ENCODE measurements at places on chromosomes 6 and 20.
A peak's percentile ranks its signal among the peaks of the same experiment; 100 is the strongest.

- no peak for DNase-seq
Observed at GRCh38 chr20:5967469-5967868, 17.0 kb downstream of the MCM8 start.

DNA sequence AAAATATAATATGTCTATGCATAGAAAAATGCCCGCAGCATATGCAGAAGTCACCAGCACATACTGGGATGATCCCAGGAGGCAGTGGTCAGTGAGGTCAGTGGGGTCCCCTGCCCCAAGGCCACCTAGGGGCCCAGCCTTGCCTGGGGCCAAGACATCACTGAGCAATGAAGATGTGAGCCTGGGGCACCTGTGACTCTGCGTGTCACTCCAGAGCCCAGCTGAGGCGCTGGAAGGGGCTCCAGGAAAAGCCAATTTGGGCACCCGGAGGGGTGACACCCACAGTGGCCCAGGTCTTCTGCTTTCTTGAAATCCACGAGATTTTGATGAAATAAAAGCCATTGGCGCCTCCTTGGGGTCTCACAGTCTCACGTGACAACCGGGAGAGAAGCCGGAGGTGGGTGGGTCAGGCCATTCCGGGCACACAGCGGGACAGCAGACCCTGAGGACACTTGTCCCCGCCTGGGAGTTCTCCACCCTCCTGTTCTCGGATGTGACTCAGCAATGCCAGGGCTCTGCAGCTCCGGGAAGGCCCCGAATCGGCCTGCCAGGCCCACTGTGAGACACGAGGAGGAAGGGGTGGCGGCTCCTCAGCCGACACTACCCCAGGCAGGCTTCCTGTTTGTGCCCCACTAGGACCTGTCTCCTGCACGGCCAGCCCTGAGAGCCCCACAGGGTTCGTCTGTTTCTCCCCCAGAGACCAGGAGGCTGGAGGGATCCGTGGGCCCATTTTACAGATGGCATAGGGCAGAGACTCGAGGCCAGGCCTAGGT, 24.4 kb upstream of the SLCO4A1 start:
- DNase-seq = peak; percentile 71

DNA sequence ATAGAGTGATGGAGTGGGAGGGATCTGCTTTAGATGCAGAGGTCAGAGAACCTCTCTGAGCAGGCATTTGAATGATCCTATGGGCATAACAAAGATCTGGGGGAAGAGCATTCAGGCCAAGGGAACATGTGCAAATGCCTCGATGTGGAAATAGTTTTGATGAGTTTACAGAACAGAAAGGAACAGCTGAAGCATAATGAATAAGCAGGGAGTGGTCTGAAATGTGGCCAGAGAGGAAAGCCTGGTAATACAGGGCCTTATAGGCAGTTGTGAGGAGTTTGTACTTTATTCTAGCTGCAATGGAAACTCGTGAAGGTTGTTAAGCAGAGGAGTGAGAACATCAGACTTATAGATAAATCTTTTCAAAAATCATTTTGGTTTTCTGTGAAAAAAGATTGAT, 33.0 kb upstream of the ME1 start:
- DNase-seq = no peak

DNA sequence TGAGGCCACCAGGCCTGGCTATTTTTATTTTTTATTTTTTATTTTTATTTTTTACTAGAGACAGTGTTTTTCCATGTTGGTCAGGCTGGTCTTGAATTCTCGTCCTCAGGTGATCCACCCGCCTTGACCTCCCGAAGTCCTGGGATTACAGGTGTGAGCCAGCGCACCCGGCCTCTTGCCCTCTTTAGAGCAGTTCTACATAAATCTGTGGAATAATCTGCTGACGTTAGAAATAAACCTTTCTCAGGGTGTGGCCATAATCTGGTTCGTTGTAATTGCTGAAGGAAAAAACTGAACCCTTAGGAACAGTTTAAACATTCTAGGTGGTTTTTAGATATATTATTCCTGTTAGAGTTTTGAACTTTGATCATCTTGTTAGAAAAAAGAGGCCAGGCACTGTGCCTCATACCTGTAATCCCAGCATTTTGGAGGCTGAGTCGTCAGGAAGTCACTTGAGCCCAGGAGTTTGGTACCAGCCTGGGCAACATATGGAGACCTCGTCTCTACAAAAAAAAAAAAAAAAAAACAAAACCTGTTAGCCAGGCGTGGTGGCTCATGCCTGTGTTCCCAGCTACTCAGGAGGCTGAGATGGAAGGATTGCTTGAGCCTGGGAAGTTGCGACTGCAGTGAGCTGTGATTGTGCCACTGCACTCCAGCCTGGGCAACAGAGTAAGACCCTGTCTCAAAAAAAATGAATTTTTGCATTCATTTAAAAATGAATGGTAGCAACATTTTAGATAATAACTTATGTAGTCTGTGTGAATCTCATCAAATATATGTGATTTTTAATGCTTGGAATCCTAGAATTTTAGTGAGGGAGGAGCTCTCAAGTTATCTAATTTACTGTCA, 24.2 kb downstream of the ASXL1 start:
- DNase-seq = no peak

- no peak for DNase-seq
Observed at GRCh38 chr6:71706523-71706922, 179.8 kb upstream of the RIMS1 start.

DNA sequence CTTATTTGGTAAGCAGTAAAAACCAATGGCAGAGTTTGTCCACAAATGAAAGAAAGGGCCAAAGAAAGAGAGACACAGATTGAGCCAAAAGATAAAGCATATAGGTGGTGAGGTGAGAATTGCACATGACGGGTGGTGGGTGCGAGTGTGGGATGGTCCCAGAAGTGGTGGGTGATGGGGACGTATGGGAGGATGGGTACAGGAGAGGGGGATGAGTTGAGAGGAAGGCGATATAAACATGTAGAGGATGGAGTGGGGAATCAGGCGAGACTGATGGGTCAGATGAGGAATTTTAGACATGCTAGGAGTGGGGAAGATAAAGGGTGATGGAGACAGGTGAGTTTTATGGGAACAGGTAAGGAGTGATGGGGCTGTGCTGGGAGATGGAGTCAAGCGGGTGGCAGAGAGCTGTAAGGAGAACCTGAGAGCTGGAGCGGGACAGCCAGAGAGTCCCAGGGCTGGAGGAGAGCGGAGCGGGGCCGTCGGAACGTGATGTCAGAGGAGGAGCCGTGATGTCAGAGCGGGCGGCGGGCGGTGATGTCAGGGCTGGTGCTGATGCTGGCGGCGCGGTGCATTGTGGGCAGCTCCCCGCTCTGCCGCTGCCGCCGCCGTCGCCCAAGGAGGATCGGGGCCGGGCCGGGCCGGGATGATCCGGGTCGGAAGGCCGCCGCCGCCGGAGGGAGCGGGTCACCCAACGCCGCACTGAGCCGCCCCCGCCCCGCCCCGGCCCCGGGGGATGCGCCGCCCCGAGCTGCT, at the start of gene TTBK1:
TSS of gene TTBK1 (plus strand) at position 574 of the 756 bp plus-strand sequence. CDS start 3,180 bp downstream, outside the sequence.
- no peak for DNase-seq

DNA sequence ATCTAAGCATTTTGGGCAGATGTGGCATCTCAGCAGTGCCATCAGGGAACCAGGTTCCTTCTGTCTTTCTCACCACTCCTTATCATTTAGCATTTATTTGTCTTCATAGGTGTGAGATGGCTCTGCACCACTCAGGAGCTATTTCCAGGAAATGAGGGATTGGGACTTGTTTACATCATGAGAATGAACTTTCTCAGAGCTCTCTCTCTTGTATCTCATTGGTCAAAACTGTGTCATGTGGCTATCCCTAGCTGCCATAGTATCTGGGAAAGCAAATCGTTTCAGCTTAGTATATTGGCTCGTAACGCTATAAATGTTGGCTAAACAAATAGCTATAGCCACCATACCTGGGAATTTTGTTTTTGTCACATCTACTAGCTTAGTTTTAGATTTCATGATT, 23.8 kb downstream of the PLCB4 start:
- no peak for DNase-seq

- no peak for DNase-seq
Observed at GRCh38 chr20:32356622-32357374, 1.3 kb upstream of the ASXL1 start.

DNA sequence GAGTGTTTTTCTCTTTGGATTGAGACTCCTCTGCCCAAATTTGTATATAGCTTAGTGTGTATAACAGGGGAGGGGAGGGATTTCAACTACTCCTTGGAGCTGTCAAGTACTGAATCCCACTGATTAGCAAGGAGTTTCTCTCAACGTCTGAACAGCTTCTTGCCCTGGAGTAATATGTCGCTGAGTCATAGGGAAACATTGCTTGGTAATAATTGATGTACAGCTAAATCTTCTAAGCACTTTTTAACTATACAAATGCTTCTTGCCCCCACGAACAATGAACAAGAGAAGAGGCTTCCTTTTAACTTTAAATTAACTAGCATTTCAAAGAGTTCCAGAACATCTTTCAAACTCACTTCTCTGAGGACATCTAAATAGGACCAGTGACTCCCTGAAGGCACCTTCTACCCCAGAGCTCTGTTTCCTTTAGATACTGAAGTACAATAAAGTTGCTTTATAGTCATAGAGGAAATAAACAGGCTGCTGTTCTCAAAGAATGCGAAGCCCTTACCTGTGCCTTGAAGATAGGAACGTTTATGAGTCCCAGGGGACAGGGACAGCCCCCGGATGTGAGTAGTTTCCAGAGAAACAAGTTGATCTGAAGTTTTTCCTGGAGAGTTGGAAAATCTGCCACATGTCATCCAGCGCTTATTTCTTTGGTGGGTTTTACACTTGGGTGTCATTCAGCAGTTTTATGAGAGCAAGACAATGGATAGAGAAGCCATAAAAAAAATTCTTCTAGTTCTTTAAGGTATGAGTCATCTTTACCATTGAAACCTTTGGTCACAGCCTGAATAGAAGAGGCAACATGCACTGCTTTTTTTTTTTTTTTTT, 462.5 kb upstream of the BTBD3 start:
- peak; percentile 35 for DNase-seq

DNA sequence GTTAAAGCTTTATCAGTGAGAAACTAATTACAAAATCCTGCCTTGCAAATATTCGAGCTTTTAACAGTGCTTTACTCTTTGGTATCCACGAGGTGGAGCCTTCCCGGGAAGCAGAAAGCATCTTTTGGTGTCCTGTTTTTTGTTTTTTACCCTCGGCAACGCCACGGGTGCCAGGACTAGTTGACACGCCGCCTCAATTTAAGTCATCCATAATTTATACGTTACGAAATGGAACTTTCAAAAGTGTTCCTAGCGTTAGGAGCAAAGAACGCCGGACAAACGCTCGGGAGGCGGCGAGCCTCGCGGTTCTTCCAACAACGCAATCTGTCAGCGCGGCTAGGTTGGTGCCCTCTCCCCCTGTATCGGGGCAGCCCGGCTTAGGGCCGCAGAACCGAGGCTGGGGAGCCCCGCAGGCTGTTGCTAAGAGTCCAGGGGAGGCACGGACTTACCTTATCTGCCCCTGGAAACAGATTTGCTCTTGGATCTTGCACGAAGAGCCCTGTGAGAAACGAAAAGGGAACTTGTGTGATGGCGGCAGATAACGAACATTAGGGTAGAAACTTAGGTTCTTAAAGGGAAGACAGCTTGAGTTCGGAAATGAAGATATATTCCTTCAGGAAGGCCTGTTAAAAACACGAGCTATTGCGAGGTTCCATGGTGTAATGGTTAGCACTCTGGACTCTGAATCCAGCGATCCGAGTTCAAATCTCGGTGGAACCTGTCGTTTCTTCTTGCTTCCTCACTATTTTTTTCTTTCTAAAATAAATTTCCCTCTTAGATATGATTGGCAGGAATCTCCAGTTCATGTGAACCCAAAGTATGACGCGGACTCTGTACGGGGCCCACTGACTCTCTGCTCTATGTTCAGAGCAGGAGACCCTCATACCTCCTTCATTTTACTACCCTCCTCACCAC, 46.2 kb upstream of the ZNF184 start:
- DNase-seq = peak; percentile 90

- DNase-seq = no peak
Observed at GRCh38 chr6:40387871-40388264, 199.3 kb downstream of the LRFN2 start.

DNA sequence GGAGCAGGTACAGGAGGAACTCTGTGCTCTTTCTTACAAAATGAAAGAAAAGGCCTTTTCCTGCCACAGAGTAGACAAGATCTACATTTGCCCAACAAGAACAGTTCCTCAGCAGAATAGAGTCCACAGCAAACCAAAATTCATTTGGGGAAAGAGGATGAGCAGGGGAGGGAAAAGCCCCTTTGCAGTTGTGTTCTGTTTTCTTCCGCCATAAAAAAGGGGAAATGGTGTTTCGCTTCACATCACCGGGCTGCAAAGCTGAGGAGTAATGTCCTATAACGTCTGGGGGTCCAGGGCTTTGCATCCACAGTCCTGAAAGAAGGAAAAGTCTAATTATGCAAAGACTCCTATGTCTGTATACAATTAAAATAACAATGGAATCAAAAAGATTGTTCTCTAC, at the start of gene GPR31:
TSS of gene GPR31 (minus strand) at position 118 of the 400 bp plus-strand sequence. CDS start 149 bp downstream, outside the sequence.
- DNase-seq = no peak

- no peak for DNase-seq
Observed at GRCh38 chr6:89642956-89643355, 4.4 kb upstream of the LYRM2 start.

DNA sequence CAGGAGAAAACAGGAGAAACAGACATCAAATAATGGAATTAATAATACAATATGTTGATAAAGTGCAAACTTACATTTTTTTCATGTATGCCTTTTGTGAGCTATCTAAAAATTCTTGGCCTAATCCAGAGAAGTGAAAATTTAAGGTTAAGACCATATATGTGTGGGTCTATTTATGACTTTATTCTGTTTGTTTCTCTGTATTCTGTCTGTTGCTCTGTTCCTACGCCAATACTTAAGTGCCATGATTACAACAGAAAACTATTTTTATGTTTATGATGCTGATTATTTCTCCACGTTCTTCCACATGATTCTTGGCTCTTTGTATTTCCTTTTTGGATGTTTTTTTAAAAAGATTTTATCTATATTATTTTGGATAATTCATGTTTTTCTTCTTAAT, 109.6 kb upstream of the MAP3K4 start:
- no peak for DNase-seq

DNA sequence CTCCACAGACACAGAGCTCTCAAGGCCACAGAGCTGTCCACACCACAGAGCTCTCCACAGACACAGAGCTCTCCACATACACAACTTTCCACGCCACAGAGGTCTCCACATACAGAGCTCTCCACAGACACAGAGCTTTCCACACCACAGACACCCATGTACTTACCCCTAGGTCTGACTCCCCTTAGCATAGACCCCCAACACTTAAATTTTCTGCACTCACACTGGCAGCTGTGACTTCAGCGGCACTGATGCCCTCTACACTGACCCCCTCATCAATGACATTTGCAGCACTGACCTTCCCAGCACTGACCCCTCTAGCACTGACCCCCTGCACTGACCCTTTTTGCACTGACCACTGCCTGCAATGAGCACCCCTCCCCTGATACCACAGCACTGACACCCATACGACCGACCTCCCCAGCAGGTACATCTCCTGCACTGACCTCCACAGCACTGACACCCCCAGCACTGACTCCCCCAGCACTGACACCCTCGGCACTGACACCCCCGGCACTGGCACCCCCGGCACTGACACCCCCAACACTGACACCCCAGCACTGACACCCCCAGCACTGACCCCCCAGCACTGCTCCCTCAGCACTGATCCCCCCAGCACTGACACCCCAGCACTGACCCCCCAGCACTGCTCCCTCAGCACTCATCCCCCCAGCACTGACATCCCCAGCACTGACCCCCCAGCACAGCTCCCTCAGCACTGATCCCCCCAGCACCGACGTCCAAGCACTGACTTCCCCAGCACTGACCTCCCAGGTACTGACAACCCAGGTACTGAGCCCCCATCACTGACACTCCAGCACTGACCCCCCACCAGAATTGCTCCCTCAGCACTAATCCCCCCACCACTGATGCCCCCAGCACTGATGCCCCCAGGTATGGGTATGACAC, 56.5 kb downstream of the ERMARD start:
- DNase-seq = no peak

All from GM12865 (cell line).